ENCODE measurements at places on chromosomes 6 and 20. TPM values are rescaled to one million over a fixed set of nuclear protein-coding genes. Genes with fewer than 3 reads are reported as not detected.

RNF182 gene
- 11.0 TPM for total RNA-seq

CALHM4 gene
- not detected for total RNA-seq

GPLD1 gene
- total RNA-seq = 2.4 TPM

MOG gene
- total RNA-seq = not detected

BCAS1 gene
- total RNA-seq = not detected

SCUBE3 gene
- 14.8 TPM for total RNA-seq

RNF5 gene
- 47.1 TPM for total RNA-seq

All from osteocyte (in vitro differentiated cells).